ENCODE measurements at places on chromosomes 6 and 20. TPM values are rescaled to one million over a fixed set of nuclear protein-coding genes. Genes with fewer than 3 reads are reported as not detected.

- H3K4me1 ChIP-seq, result no peaks in the 10 kb centered on the region
- H3K27me3 ChIP-seq, result no peaks in the 10 kb centered on the region
- H3K27ac ChIP-seq, result no peak overlapping the region
- H3K36me3 ChIP-seq, result no peaks in the 10 kb centered on the region
- H3K4me3 ChIP-seq, result no peak overlapping the region
Measured at GRCh38 chr6:134123666-134124208, 71.3 kb upstream of the SLC2A12 start.

DNA sequence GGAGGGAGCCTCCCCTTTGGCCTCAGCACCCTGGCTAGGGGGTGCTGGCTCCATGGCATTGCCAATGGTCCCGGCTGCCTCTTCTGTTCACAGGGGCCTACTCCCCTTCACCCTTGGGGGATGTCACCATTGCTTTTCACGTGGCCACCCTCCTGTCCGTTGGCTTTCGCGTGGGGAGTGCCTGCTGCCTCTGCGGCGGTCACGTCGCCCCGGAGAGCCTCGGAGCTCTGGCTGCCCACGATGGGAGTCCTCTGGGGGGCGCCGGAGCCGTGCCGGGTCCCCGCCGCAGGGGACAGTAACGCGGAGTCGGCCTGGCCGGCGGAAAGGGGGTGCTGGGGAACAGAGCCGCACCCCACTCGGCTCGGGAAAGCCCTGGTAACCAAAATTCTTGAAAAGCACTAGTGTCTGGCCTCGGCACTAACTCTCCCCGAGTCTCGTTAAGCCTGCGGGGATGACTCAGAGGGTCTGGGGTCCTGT lies 661 bp upstream of the HEBP2 start:
- no peak for DNase-seq
- H3K4me1 ChIP-seq, result peaks cover 9% of the 10 kb centered on the region
- H3K4me3 ChIP-seq, result peak overlapping the region; percentile 74
- peak overlapping the region; percentile 15 for H3K27ac ChIP-seq
- H3K36me3 ChIP-seq, result peaks cover 27% of the 10 kb centered on the region

- H3K27me3 ChIP-seq, result no peaks in the 10 kb centered on the region
- peaks cover 27% of the 10 kb centered on the region for H3K4me1 ChIP-seq
- no peak overlapping the region for H3K4me3 ChIP-seq
- H3K27ac ChIP-seq, result no peak overlapping the region
Measured at GRCh38 chr6:144343701-144344428, 58.7 kb downstream of the UTRN start.

The TOX2 gene
- total RNA-seq, result 6.2 TPM

- DNase-seq, result no peak
- no peaks in the 10 kb centered on the region for H3K27me3 ChIP-seq
- H3K4me3 ChIP-seq, result no peak overlapping the region
- H3K4me1 ChIP-seq, result peaks cover 13% of the 10 kb centered on the region
Measured at GRCh38 chr6:41571021-41571780, 25.0 kb downstream of the FOXP4 start.

The NOTCH4 gene
- total RNA-seq, result 2.0 TPM

DNA sequence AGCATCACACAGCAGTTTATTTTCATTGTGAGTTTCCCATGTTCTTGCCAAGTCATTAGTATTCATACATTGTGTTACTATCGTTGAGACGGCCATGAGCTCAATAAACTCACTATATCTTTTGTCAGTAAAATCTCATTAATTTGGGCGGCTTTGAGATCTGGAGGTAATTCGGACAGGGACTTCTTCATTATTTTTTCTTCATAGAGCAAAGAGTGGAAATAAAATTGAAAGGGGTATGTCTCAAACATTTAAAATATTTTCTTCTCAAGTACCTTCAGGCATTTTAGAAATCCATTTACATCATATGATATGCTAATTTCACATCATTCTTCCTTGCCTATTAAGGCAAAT lies 14.6 kb downstream of the NOX3 start:
- no peaks in the 10 kb centered on the region for H3K4me1 ChIP-seq
- H3K4me3 ChIP-seq, result no peak overlapping the region
- H3K36me3 ChIP-seq, result no peaks in the 10 kb centered on the region
- no peaks in the 10 kb centered on the region for H3K27me3 ChIP-seq
- no peak for DNase-seq
- no peak overlapping the region for H3K27ac ChIP-seq

The NHLRC1 gene
- 1.3 TPM for total RNA-seq

GRCh38 chr6:41622206-41622988 lies 15.9 kb upstream of the MDFI start:
- no peaks in the 10 kb centered on the region for H3K27me3 ChIP-seq
- no peak overlapping the region for H3K4me3 ChIP-seq
- H3K36me3 ChIP-seq, result no peaks in the 10 kb centered on the region
- peaks cover 12% of the 10 kb centered on the region for H3K4me1 ChIP-seq
- no peak overlapping the region for H3K27ac ChIP-seq

The TCP11 gene
- total RNA-seq, result 1.6 TPM

GRCh38 chr20:50522053-50522674 lies 12.0 kb downstream of the PTPN1 start:
- H3K27ac ChIP-seq, result peak overlapping the region; percentile 78
- H3K4me3 ChIP-seq, result no peak overlapping the region
- no peak for DNase-seq
- no peaks in the 10 kb centered on the region for H3K27me3 ChIP-seq
- H3K36me3 ChIP-seq, result peaks cover 27% of the 10 kb centered on the region

GRCh38 chr6:84967389-84967788 lies 203.0 kb upstream of the TBX18 start:
- no peak overlapping the region for H3K27ac ChIP-seq
- no peaks in the 10 kb centered on the region for H3K27me3 ChIP-seq
- H3K36me3 ChIP-seq, result no peaks in the 10 kb centered on the region

DNA sequence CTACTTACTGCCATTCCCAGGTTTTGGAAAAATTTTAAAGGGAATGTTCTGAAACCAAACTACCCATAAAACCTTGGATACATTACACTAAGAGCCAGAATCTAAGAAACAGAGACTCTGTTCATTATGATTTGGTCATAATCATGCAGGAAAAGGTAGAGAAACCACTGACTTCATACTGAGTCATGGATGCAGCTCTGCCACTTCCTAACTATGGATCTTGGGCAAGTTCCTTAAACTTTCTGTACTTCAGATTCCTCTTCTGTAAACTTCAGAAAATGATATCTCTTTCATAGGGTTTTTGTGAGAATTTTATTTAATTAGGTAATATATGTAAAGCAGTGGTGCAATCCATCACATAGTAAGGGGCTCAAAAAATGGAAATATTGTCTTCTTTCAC lies 20.0 kb downstream of the PLA2G7 start:
- no peak for DNase-seq
- no peaks in the 10 kb centered on the region for H3K27me3 ChIP-seq
- no peak overlapping the region for H3K27ac ChIP-seq
- H3K4me1 ChIP-seq, result no peaks in the 10 kb centered on the region
- H3K36me3 ChIP-seq, result no peaks in the 10 kb centered on the region

The ADGRB3 gene
- total RNA-seq, result not detected

The B3GAT2 gene
- total RNA-seq, result not detected

- no peak overlapping the region for H3K4me3 ChIP-seq
- DNase-seq, result no peak
- no peaks in the 10 kb centered on the region for H3K4me1 ChIP-seq
- H3K27ac ChIP-seq, result no peak overlapping the region
- no peaks in the 10 kb centered on the region for H3K36me3 ChIP-seq
- H3K27me3 ChIP-seq, result no peaks in the 10 kb centered on the region
Measured at GRCh38 chr6:41651962-41652657, 13.8 kb downstream of the MDFI start.

The SIRPB2 gene
- total RNA-seq, result not detected

DNA sequence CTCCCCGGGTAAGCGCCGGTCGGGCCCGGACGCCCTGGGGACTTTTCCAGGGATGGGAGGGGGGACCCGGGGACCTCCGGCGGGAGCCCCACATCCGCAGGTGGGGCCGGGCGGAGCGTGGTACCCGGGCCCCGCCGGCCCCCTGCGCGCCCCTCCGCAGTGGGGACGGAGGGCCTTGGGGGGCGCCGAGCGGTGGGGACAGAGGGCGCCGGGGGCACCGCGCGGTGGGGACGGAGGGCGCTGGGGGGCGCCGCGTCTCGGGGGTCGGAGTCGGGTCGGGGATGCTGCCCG lies 270 bp downstream of the PLEKHG1 start:
- peak overlapping the region; percentile 36 for H3K4me3 ChIP-seq
- peaks cover 63% of the 10 kb centered on the region for H3K27me3 ChIP-seq
- no peaks in the 10 kb centered on the region for H3K36me3 ChIP-seq

GRCh38 chr6:151036869-151037680 lies 171.6 kb downstream of the MTHFD1L start:
- peaks cover 10% of the 10 kb centered on the region for H3K36me3 ChIP-seq
- no peaks in the 10 kb centered on the region for H3K27me3 ChIP-seq
- H3K4me1 ChIP-seq, result peaks cover 40% of the 10 kb centered on the region
- DNase-seq, result no peak
- peak overlapping the region; percentile 69 for H3K27ac ChIP-seq

The BCAS4 gene
- 4.6 TPM for total RNA-seq

- peak overlapping the region; percentile 55 for H3K27ac ChIP-seq
- no peaks in the 10 kb centered on the region for H3K36me3 ChIP-seq
- DNase-seq, result peak; percentile 87
- H3K27me3 ChIP-seq, result no peaks in the 10 kb centered on the region
- H3K4me1 ChIP-seq, result peaks cover 71% of the 10 kb centered on the region
- H3K4me3 ChIP-seq, result no peak overlapping the region
Measured at GRCh38 chr20:31833130-31833930, 12.1 kb downstream of the FOXS1 start.

DNA sequence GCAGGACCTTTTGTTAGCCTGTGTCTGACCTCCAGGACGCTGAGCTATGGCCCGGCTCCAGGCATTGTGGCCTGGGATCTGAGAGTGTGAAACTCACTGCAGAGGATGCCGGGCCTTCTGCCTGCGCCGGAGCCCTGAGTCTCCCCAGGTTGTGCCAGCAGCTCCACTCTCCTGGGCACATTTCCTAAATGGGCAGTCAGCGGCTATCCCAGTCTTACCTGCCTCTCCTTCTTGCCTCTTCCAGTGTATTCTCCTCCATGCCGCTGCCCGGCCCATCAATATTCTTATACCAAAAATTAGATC lies 397.8 kb downstream of the CDH4 start:
- no peak overlapping the region for H3K27ac ChIP-seq
- H3K27me3 ChIP-seq, result peaks cover 11% of the 10 kb centered on the region
- H3K4me1 ChIP-seq, result no peaks in the 10 kb centered on the region
- H3K4me3 ChIP-seq, result no peak overlapping the region
- H3K36me3 ChIP-seq, result no peaks in the 10 kb centered on the region

DNA sequence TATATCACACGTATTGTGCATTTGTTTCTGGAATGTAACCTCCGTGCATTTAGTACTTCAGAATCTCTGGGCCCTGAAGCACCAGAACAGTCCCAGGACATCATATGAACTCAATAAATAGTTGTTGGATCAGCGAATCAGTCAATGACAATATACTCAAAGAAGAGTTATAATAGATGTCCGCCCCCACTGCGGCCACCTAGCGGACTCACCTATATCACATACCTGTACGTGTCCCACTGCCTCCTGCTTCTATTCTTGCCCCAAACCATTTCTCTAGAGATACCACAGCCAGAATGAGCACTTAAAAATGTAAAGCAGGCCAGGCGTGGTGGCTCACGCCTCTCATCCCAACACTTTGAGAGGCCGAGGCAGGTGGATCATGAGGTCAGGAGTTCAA lies 73.9 kb downstream of the DCDC2 start:
- no peaks in the 10 kb centered on the region for H3K36me3 ChIP-seq
- DNase-seq, result no peak
- no peak overlapping the region for H3K4me3 ChIP-seq
- H3K27ac ChIP-seq, result no peak overlapping the region
- H3K27me3 ChIP-seq, result no peaks in the 10 kb centered on the region
- H3K4me1 ChIP-seq, result no peaks in the 10 kb centered on the region

DNA sequence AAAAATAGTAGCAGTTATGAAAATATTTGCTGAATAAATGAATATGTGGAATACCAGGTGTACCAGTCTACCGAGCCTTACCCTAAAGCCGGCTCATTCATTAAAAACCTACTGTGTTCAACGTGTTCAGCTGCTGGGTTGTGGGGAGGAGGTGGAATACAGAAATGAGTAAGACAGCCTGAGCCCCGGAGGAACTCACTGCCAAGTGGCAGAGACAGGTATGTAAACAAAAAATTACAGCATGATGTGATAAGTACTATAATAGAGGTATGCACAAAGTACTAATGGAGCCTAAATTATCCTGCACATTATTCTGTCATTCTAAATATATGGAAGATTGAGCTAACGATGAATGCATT lies 6.8 kb upstream of the ADTRP start:
- H3K36me3 ChIP-seq, result no peaks in the 10 kb centered on the region
- no peak overlapping the region for H3K27ac ChIP-seq
- no peaks in the 10 kb centered on the region for H3K4me1 ChIP-seq
- H3K4me3 ChIP-seq, result no peak overlapping the region
- no peak for DNase-seq
- no peaks in the 10 kb centered on the region for H3K27me3 ChIP-seq

DNA sequence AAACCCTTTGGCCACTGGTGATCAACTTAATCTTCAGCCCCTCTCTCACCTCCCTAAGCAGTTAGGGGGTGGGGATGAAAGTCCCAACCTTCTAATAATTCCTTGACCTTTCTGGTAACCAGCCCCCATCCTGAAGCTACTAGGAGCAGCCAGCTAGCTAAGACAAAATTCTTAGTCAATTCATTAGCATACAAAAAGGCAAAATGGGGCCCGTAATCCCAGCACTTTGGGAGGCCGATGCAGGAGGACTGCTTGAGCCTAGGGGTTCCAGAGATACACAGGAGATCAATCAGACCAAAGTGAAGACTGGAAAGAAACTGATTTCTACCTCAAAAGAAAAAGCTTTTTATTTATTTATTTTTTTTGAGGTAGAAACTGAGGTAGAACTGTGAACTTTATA lies 1.8 kb downstream of the ASCC3 start:
- peaks cover 12% of the 10 kb centered on the region for H3K4me1 ChIP-seq
- H3K27ac ChIP-seq, result no peak overlapping the region
- no peak for DNase-seq

The ADTRP gene
- total RNA-seq, result 0.58 TPM

The LY6G6C gene
- not detected for total RNA-seq

The PNLDC1 gene
- not detected for total RNA-seq

DNA sequence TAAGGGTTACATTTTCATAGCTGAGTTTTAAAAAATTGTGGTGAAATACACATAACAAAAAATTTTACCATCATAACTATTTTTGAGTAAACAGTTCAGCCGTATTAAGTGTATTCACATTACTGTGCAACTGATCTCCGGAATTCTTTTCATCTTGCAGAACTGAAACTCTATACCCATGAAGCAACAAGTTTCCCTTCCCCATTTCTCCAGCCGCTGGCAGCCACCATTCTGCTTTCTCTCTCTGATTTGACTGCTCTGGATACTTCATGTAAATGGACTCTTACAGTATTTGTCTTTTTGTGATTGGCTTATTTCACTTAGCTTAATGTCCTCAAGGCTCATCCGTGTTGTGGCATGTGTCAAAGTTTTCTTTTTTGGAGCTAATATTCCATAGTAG lies 341.6 kb downstream of the QKI start:
- H3K36me3 ChIP-seq, result no peaks in the 10 kb centered on the region
- no peak overlapping the region for H3K4me3 ChIP-seq
- no peaks in the 10 kb centered on the region for H3K27me3 ChIP-seq
- peaks cover 10% of the 10 kb centered on the region for H3K4me1 ChIP-seq
- no peak for DNase-seq

The MYLK2 gene
- total RNA-seq, result 1.0 TPM

- peaks cover 53% of the 10 kb centered on the region for H3K4me1 ChIP-seq
- H3K4me3 ChIP-seq, result peak overlapping the region; percentile 11
- no peaks in the 10 kb centered on the region for H3K36me3 ChIP-seq
- no peaks in the 10 kb centered on the region for H3K27me3 ChIP-seq
- DNase-seq, result peak; percentile 84
- H3K27ac ChIP-seq, result peak overlapping the region; percentile 88
Measured at GRCh38 chr6:35148167-35148741, 7.1 kb upstream of the TCP11 start.

The NRSN1 gene
- total RNA-seq, result not detected

The FOXA2 gene
- total RNA-seq, result 12.8 TPM

The RBM24 gene
- 30.3 TPM for total RNA-seq

All from SJSA1 (cell line).